ENCODE measurements at places on chromosomes 4 and X.

GRCh38 chrX:65871671-65872311 lies 168.1 kb downstream of the VSIG4 start:
- H3K36me3 ChIP-seq = no peaks in the 10 kb centered on the region
- H3K4me1 ChIP-seq = no peaks in the 10 kb centered on the region
- H3K27ac ChIP-seq = no peak overlapping the region
- no peak overlapping the region for H3K4me3 ChIP-seq

DNA sequence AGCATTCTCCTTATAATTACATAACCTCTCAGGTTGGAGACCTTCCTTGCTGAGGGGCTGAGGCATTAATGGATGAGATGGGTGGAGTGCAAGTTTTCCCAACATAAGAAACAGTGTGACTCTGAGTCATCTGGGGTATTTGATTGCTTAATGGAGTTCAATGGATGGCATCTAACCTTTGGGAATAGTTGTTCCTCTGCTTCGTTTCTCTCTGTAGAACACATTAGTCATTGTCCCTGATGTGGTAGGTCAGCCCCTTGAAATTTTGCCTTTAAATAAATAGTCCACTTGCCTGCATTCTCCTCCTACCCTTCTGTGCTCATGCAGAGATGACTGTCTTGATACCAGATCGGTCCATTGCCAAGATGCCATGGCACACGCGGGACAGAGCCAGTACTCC lies 38.6 kb downstream of the SLITRK2 start:
- DNase-seq = no peak
- H3K27ac ChIP-seq = no peak overlapping the region
- no peaks in the 10 kb centered on the region for H3K27me3 ChIP-seq

- H3K27me3 ChIP-seq = no peaks in the 10 kb centered on the region
- no peak overlapping the region for H3K27ac ChIP-seq
- DNase-seq = peak; percentile 7
- H3K4me1 ChIP-seq = peaks cover 5% of the 10 kb centered on the region
- no peaks in the 10 kb centered on the region for H3K36me3 ChIP-seq
These were observed 188.8 kb downstream of the RCHY1 start for GRCh38 chr4:75325318-75325979.

DNA sequence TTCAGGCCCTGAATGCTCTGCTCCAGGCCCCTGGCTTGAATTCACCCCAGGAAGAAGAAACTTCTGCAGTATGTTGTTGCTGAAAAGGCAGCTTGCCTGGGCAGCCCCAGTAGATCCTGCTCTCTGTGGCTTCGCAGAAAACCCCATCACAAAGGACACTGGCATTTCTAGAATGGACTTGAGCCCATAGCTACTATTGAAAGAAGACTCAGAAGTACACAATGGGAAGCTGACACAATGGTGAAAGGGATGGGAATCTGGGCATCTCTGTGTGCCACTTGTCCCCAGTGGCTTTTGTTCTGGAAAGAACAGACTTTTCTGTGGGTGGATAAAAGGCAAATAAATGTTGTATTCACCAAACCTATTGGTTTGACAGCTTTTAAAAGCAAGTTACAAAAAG lies 67.4 kb upstream of the SCML1 start:
- H3K4me3 ChIP-seq = no peak overlapping the region
- DNase-seq = no peak
- no peaks in the 10 kb centered on the region for H3K36me3 ChIP-seq
- H3K27me3 ChIP-seq = no peaks in the 10 kb centered on the region
- H3K4me1 ChIP-seq = no peaks in the 10 kb centered on the region

DNA sequence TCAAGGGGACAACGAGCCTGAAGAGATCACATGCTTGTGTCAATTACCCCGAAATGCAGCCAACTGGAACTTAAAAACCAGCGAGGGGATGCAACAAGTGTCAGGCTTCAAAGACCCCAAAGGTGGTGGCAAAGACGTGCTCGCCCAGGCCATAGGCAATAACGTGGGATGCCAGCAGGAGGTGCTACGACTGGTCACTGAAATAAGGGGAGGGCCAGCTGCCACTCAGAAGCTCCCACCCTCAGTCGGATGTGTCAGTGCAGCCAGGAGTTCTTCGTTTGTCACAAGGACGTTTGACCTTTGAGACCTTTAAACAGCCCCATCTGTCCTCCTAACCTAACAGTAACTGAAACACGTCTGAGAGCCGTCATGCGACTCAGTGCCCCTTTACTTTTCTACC lies 556.8 kb upstream of the PCDH10 start:
- no peak overlapping the region for H3K27ac ChIP-seq
- no peak overlapping the region for H3K4me3 ChIP-seq
- no peaks in the 10 kb centered on the region for H3K4me1 ChIP-seq

GRCh38 chr4:140085062-140085622 lies 68.8 kb downstream of the MAML3 start:
- no peaks in the 10 kb centered on the region for H3K36me3 ChIP-seq
- DNase-seq = no peak
- H3K27ac ChIP-seq = peak overlapping the region; percentile 25
- H3K4me1 ChIP-seq = peaks cover 43% of the 10 kb centered on the region
- H3K27me3 ChIP-seq = no peaks in the 10 kb centered on the region

DNA sequence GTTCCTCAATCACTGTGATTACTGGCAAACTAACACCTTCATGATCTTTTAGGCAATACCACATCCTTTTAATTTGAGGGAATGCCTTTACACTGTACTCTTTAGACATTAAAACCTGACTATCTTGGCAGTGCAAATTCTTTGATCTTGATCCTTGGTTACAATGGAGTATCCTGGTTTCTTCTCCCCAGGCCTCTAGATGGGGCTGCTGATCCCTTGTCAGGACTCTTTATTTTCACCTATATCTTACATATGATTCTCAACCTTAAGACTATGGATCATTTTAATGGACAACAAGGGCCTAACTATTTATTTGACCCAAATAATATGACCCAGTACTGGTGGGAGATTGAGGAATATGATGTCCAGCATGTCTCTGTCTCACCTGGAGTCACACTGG lies 1005.5 kb upstream of the INTU start:
- no peak for DNase-seq
- no peaks in the 10 kb centered on the region for H3K36me3 ChIP-seq
- no peaks in the 10 kb centered on the region for H3K4me1 ChIP-seq
- no peak overlapping the region for H3K4me3 ChIP-seq

DNA sequence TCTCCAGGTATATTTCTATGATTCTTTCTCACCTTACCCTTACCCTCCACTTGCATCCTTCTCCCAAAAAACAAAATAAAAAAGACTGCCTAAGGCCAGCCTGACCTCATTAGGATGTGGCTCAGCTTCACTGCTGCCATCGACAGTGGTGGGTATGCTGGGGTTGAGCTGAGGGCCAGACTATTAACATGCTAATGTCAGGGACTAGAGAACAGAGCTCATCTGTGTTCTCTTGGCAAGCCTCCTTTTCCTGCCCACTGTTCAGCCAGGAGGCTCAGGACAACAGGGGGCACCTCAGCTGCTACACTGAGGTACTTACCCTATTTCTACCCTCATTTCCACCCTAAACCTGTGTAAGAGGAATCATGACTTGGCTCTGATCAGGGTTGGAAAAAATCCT lies 59.3 kb downstream of the MSN start:
- no peaks in the 10 kb centered on the region for H3K36me3 ChIP-seq
- no peak for DNase-seq
- no peaks in the 10 kb centered on the region for H3K27me3 ChIP-seq
- H3K27ac ChIP-seq = no peak overlapping the region

DNA sequence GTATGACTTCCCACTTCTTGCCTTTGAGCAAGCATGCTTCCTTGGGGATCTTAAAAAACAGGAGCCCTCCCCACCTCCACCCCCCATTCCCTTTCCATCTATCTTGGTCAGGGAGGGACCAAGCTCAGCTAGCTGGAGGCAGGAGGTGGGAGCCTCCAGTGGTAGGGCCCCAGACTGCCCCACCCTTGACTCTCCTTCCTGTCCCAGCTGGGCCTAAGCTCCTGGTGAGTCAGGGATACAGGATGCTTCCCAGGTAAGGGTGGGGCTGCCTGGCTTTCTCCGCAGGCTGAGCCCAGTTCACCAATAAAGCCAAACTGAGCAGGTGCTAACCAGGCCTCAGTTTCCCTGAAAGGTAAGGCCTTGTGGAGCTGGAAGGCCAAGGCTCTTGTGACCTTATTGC lies 15.2 kb downstream of the EFNB1 start:
- H3K4me3 ChIP-seq = no peak overlapping the region
- DNase-seq = no peak
- no peaks in the 10 kb centered on the region for H3K27me3 ChIP-seq
- H3K4me1 ChIP-seq = peaks cover 22% of the 10 kb centered on the region
- peaks cover 31% of the 10 kb centered on the region for H3K36me3 ChIP-seq
- no peak overlapping the region for H3K27ac ChIP-seq

DNA sequence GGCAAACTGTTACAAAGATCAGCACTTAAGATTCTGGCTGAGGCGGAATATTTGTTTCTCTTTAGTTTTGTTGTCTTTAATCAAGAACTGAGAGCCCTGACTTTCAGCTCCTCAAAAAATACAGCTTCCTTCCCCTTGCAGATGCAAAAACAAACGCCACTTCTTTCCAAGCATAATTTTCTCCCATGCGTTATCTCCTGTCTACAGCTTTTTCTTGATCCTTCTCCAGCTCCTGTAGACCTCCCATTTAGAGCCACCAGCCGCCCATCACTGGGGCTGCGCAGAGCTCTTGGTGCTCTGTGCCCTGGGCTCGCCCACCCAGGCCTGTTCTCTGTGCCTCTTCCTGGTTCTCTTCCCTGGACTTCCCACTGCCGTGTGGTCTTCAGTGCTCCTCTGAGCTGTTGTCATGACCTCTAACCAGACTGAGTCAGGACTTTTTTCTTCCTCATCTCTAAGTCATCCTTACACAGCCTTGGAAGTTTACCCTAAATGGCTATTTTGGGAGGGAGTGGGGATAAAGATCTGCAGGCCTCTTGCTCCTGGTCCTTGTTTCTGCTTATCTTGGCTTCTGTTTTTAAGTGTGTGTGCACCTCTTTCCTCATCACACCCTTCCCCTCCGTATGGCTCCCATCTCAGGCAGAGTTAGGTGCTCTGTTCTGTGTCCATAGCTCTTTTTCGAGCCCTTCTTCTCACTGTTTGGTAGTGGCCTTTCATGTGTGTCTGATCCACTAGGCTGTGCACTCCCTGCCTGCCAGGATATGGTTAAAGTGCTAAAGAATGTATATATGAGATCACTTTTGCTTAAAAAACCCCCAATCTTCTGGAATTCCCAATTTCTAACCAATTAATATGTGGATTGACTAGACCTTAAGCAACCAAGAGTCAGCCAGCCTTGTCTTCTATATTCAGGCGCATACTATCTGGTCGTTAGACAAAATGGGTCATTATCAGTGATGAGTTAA lies 122.5 kb downstream of the PTTG2 start:
- no peak for DNase-seq
- H3K4me3 ChIP-seq = no peak overlapping the region
- H3K4me1 ChIP-seq = peaks cover 91% of the 10 kb centered on the region
